ENCODE measurements at places on chromosomes 5 and 9.
A peak's percentile ranks its signal among the peaks of the same experiment; 100 is the strongest.

DNA sequence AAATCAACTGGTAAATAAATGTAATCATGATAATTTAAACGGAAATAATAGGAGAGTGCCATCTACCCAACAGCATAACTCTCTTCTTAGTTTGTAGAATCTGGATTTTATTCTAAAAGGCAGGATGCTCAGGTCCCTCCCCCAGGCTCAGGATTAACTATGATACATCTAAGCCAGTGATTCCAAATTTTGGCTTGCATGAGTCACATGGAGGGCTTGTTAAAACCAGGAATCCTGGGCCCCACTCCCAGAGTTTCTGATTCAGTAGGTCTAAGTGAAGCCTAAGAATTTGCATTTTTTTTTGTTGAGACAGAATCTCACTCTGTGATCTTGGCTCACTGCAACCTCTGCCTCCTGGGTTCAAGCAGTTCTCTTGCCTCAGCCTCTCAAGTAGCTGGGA, 62.3 kb upstream of the ZFR start:
- DNase-seq, result peak; percentile 32

GRCh38 chr5:160315968-160316367, 3.6 kb upstream of the CCNJL start:
- peak; percentile 15 for DNase-seq

GRCh38 chr9:98218562-98219363, 26.3 kb upstream of the CORO2A start:
- DNase-seq, result no peak

DNA sequence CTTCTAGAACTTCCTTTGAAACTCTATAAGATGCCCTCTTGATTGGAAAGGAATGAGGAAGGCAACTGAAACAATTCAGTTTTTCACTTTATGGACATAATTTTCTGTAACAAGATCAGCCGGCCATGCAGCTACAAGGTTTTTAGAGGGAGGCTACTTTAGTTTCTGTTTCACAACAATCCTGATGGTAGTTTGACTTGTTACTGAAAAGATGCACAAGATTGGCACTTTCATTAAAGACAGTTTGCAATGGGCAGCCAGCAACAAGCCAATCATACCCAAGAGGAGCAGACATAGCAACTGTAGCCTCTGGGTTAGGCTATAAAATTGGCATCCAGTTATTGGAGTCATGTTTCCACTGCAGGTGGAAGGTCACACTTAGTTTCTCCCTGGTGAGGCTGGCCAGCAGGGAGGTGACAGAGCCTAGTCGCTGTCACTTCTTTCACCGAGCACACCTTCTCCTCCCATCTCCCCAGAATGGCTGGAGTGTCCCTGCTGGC, 74.3 kb upstream of the TGFBR1 start:
- DNase-seq, result no peak

- no peak for DNase-seq
Measured at GRCh38 chr5:75239681-75240080, 3.0 kb upstream of the ANKRD31 start.

DNA sequence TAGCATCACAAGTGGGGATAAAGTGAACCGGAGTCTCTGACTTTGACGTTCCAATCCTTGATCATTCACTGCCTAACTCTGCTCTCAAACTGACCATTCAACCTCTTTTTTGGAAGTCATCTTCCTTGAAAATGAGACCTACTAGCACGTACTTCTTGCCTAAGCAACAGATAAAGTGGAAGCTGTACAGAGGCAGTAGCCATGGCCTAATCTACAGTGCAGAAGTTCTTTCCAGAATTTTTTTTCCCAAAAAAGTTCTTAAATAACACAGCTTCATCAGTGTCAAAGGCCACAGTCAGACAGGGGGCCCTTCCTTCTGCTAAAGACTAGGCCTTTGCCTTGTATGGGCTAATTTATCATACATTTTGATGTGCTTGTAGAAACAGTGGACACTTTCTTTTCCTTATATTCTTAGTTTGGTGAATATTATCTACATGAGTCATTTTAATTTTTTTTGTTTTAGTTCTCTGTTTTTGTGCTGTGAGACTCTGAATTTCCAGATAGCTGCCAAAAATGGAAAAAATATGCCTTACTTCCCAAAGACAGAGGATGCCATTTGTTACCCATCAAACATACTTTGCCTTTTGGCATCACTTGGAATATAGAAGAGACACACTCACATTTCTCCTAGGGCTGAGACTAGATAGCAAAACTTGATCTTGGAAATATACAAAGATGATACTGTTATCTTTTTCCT, 96.3 kb upstream of the VCAN start:
- no peak for DNase-seq

DNA sequence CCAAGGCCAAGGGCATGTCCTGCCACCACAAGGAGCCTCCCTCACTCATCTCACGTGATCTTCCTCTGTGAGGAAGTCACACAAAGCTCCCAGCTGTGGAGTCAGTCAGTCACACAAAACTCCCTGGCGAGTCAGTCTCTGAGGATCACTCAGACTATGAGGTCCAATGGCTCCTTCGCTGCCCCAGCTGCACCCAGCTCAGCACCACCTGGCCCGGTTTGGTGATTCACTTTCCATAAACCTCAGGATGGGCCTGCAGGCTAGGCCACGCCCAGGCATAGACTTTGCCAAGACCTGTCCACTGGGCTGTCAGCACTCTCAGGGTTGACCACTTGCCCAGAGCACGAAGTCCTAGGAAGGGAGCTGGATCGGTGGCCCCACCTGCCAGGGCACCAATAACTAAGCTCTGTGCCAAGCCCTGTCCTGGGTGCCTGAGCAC, 233.8 kb downstream of the HSPA4 start:
- peak; percentile 79 for DNase-seq

- DNase-seq, result no peak
Measured at GRCh38 chr5:45521067-45521466, 175.1 kb downstream of the HCN1 start.

GRCh38 chr5:150213530-150213929, 23.7 kb downstream of the SLC6A7 start:
- DNase-seq, result no peak

- no peak for DNase-seq
Measured at GRCh38 chr9:34962546-34962945, 4.5 kb downstream of the PHF24 start.

- no peak for DNase-seq
Measured at GRCh38 chr5:143261748-143262392, 141.6 kb downstream of the NR3C1 start.

DNA sequence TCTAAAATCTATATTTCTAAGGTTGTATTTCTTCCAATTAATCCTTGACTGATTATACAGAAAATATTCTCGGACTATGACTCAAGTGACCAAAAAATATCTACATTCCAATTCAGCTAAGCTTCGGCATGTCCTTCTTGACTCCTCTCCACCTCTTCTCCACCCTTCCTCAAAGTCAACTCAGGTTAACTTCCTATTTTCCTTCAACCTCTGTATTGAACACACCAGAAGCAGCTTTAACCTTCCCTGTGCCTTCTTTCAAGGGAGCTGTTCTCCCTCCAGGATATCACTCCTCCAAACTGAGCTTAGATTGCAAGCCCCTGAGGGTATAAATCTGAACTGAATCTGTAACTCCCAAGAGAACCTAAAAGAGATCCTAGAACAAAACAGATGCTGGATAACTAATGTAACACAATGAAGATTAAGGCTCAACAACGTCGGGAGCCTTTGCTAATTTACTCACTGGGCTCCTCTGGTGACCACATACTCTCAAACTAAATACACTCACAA, 1.1 kb downstream of the SLCO4C1 start:
- DNase-seq, result no peak

DNA sequence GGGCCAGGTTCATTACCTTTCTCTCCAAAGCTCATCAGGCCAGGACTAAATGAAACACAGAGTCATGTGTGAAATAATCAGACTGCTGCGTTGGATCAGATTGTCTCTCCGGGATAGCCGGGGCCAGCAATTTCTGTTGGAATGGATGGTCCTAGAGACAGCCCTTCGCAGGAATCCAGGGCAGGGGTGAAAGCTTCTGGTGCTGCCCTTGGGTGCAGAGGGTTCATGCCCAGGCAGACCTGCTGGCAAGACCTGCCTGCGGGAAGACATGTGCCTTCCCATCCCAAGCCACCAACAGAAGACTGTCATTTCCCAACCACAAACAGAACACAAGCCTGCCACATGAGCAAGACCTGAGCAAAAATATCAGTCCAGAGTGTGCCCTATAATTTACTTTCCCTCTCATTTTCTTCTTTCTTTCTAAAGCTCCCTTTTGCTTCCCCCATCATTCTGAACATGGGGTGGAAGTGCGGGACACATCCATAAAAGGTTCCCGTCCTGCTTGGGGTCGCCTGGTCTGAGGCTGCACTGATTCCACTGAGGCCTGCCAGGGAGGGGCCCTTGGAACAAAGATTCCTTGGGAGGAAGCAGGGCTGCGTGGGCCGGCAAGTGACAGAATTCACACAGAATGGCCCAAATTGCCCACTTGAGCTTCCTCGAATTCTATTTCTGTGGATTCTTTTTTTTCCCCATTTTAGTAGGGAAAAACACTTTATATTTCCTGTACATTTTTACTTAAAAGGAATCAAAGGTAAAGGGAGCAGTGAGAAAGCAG, 57.3 kb downstream of the UBE2QL1 start:
- DNase-seq, result no peak

GRCh38 chr5:143199161-143199560, 204.3 kb downstream of the NR3C1 start:
- DNase-seq, result no peak

GRCh38 chr5:143582869-143583268, 179.4 kb upstream of the NR3C1 start:
- no peak for DNase-seq

DNA sequence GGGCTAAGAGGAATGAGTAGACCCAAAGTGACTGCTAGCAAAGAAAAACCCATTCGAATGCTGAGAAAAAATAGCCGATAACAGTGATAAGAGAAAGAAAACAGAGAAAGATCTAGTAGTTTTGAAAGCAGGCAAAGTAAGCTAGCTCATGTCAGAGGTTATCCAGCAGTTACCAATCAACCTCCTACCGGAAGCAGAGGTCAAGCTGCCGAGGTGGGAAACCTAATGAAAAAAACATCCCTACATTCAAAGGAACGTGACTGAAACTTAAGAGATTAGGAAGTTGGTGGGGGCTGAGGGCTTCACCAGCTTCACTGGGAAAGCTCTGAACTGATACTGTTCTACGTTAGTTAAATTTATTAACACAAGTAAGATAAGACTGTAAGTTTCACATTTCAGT, 32.6 kb downstream of the SSBP2 start:
- no peak for DNase-seq

GRCh38 chr9:127566351-127567001, 45.6 kb upstream of the STXBP1 start:
- no peak for DNase-seq

- no peak for DNase-seq
Measured at GRCh38 chr9:137071282-137071681, 925 bp upstream of the SAPCD2 start.

- no peak for DNase-seq
Measured at GRCh38 chr5:71892641-71893365, 173.7 kb downstream of the CARTPT start.

DNA sequence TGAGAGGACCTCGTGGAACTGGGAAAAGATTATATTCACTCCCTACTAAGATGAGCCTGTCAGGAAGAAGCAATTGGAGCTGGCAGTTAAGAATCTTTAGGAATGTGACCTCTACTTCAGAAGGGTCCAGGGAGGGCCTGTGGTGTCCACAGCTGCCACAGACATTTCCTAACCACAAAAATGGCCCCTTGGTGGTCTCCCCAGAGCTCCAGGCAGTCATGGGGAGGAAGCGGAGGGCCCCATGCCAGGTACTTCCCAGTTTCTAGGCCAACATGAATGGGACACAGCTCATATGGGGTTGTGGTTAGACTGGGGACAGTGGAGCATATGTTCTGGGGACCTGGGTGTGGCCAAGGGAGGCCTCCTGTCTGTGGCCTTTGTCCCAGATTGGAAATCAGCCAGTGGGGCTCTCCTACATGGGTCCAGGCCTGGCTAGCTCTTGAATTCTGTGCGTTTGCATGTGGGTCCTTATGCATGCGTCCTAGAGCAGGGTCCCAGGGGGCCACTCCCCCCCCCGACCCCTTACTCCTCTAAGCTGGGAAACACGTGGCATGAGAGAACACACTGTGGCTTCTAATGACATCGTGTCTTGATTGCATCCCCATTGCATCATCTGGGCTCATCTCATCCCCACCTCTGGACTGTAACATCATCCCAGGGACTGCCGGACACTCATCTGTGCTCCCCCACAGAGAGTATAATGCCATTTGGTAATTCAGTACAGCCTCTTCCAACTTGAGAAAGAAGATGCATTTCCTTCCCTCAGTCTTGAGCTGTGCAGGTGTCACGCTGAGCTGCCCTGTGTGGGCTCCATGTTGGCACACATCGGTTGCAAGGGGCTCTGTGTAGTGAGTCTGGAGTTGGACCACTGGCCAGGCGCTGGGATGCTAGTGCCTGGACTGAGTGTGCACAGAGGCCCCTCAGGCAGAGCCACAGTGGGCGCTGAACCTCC, 31.3 kb downstream of the IRF1 start:
- DNase-seq, result peak; percentile 64

DNA sequence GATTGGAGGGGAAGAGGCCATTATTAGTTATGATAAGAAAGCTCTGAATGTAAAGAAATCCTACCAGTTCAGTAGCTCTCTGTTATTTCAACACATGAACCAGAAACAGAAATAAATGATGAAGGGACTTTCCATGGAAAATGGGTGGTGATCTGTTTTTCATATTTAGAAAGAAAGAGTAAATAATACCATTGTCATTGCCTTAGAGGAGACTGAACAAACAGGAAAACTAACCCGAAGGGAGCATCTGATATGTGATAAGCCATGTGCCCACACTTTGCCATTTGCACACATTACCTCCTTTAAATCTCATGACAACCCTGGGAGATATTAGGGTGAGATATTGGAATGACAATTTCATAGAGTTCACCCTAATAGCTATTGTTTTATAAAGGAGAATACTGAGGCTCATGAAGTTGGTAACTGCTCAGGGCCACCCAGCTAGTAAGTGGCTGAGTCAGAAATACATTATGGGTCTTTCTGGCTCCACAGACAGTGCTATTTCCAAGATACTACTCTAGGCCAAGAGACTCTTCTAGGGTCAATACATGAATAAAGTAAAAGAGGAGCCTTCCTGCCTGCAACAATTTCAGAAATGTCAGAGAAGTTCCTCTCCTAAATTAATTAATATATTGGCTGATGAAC, 111.0 kb upstream of the SLIT3 start:
- no peak for DNase-seq

- DNase-seq, result no peak
Measured at GRCh38 chr9:89766991-89767390, 162.2 kb downstream of the GADD45G start.

- no peak for DNase-seq
Measured at GRCh38 chr9:93173365-93174051, 10.4 kb upstream of the WNK2 start.

DNA sequence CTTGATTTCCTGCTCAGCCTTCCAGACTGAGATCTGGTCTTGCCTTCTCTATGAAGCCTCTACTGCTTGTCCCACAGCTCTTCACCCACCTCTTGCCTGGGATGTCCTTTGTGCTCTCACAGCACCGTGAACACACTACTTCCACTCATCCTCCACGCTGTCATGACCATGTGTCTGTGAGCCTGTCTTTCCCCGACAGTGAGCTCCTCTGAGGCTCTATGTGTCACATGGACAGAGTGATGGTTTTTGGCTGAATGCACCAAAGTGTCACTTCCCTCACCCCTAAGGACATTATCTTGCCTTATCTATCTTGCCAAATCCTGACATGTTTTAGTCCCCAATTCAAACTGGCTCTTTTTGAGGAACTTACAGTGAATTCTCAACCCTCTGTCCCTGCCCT, 11.3 kb downstream of the PHYKPL start:
- DNase-seq, result no peak

All from T1000 (cell line).